ENCODE measurements at places on chromosomes 5 and 9.

- no peak for DNase-seq
Observed at GRCh38 chr9:33905137-33905536, 88.2 kb downstream of the UBE2R2 start.

DNA sequence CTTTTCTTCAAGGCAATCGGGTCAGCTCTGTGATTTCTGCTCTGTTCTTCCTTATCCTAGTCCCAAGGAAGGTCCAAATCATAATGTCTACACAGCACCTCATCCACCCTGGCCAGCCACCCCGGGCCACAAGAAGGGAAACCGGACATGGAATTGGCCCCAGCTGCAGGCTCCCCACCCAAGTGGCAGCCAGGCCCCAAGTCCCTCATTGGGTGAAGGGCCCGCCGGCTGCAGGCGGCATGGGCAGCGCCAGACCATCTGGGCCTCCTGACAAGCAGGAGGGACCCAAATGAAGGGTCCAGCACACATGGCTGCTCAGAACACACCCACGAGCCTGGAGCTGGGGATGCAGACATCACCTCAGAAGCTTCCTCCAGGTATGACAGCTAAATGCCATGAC is 33.7 kb downstream of the BICD2 start:
- DNase-seq: no peak

GRCh38 chr5:1033178-1033577 is 24.6 kb downstream of the NKD2 start:
- no peak for DNase-seq

DNA sequence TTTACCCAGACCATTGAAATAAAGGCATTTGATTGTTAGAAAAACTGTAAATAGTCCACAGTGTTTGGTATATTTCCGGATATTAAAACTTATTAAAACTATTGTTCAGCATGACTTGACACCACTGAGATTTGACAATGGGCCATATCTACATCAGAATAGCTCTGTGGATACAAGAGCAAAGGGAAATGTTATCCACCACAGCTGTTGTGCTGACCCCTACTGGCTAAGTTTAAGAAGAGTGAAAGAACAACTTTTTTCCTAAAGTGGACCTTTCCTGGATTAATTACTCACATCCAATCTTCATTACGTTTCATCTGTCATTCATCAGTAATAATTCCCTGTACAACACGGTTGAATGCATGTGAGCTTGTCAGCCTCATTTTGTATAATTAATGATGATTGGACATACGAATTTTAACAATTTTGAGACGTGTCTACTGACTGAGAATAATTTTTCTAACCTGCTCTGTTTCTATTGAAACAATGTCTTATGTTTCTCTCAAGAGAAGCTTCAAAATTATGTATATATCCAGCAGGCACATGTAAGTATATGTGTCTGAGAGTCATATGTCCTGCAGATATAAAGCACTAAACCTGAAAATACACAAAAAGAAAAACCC is 1952.6 kb downstream of the MAT2B start:
- DNase-seq: no peak

DNA sequence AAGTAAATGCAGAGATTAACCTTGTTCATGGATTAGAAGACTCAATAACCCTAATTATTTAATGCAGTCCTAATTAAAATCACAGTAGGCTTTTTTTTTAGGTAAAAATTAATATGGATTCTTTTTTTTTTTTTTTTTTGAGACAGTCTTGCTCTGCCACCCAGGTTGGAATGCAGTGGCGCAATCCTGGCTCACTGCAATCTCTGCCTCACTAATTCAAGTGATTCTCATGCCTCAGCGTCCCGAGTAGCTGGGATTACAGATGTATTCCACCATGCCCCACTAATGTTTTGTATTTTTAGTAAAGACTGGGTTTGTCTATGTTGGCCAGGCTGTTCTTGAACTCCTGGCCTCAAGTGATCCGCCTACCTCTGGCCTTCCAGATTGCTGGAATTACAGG is 40.6 kb downstream of the DENND4C start:
- DNase-seq: no peak

DNA sequence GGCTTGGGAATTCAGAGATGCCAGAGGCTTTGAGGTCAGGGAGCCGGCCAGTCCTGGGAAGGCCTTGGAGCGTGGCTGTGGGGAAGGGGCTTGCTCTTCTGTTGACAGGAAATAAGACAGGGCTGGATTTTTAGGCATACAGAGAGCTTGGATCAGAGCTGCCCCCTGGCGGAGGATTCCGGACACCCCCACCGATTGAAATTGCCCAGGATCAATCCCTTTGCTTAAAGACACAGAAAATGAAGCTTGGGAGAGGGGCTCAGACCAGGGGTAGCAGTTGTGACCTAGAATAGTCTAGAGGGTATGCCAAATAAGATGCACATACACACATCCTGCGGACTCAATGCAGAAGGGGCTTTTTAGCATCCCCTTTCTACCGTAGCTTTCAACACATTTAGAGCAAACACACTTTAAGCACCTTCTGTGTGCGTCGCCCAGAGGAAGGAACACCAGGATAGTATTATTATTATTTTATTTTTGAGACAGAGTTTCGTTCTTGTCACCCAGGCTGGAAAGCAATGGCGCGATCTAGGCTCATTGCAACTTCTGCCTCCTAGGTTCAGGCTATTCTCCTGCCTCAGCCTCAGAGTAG is 1.7 kb upstream of the NTMT1 start:
- DNase-seq: no peak

GRCh38 chr9:97985058-97985861 is 2.1 kb downstream of the ANP32B start:
- no peak for DNase-seq

DNA sequence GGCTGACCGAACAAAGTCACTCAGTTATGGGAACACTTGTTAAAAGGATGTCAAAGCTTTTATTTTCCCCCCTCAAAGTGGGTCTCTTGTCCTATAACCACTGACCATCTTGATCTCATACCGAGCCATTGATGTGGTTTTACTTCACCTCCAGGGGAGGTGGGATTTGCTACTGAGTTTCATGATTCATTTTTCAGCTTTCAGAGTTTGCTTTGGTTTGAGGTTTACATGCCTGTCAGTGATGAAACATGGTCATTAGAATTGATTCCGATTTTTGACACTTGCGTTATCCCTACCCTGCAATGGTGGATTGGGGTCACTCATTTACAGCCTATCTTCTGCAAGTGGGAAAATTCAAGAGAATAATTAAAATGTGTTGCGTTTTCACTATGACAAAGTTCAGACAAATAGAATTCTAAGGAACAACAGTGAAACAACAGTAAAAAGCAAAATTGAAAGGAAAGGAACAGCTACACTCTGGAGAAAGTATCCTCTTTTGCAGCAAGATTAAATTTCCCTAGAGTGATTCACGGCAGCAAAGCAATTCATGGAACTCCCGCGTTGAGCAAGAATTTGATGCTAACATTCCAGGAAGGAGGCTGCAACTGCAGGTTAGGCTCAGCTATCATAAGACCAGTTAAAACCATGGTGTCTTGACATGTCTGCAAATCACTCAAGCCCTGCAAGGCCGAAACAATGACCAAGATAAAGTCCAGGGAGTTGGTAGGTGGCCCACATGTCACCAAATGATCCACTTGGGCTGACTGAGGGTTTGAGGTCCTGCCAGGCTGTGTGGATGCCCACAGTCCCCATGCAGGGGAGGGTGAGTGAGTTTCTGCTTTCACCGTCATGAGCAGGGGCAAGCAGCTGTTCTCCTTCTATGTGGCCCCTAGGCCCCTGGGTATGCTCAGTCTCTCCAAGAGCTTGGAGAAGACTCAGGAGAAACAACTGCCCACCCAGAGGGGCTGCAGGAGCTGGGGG is 9.4 kb downstream of the GADD45G start:
- no peak for DNase-seq

DNA sequence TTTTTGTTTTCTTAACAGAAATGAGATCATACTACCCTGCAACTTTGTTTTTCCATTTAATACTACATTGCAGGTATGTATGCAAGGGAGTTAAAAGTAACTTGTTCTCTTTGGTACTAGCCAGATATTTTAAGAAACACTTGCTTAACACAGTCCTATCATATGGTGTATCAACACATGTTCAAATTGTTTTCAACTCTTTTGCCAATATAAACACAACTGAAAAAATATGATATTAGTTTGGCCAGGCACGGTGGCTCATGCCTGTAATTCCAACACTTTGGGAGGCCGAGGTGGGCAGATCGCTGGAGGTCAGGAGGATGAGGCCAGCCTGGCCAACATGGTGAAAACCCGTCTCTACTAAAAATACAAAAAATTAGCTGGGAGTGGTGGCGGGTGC is 41.6 kb downstream of the RNF38 start:
- DNase-seq: no peak

- no peak for DNase-seq
Observed at GRCh38 chr5:169435506-169436229, 134.7 kb upstream of the SLIT3 start.

GRCh38 chr9:14713187-14713767 is 9.3 kb downstream of the CER1 start:
- no peak for DNase-seq

DNA sequence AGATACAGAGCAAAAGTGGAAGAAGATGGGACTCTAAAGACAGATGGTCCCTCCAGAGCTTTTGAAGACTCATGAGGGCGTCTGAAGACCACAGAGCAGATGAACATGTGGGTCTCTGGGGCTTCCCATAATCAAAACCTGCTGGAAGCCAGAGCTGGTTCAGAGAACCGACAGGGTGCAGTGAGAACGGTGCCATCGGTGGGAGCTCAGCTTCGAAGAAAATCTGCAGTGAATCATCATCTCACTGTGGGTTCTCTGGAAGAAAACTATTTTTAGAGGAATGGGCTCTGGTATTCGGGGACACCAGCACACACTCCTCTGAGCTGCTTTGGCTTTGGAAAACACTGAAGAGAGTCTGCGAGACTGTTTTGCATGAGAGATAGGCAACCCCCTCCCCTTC is 222.4 kb upstream of the PANK3 start:
- DNase-seq: no peak

GRCh38 chr5:33761139-33761538 is 130.7 kb downstream of the ADAMTS12 start:
- DNase-seq: no peak

DNA sequence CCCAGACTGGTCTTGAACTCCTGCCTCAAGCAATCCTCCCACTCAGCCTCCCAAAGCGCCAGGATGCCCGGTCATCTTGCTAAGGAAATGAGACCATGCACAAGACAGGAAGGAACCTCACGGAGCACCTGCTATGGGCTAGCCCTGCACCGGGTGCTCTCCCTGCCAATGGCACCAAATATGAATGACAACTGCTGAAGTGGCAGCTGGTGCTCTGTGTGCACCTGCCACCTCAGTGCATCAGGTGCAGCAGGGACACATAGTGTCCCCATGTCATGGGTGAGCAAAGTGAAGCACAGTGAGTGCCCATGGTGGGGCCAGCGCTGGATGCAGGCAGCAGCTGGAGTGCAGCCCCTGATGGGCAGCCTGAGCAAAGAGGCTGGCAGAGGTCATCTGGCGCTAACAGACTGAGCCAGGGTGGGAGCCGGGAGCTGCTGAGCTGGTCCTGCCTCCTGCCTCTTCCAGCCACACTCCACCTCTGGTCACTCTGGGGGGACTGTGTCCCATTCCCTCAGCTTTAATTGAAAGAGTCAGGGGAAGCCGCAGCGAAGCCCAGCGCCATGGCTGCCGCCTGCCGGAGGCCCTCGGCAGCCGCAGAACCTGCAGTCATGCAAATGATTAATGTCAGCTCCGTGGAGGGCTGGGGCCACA is 46.4 kb downstream of the BARX1 start:
- no peak for DNase-seq

DNA sequence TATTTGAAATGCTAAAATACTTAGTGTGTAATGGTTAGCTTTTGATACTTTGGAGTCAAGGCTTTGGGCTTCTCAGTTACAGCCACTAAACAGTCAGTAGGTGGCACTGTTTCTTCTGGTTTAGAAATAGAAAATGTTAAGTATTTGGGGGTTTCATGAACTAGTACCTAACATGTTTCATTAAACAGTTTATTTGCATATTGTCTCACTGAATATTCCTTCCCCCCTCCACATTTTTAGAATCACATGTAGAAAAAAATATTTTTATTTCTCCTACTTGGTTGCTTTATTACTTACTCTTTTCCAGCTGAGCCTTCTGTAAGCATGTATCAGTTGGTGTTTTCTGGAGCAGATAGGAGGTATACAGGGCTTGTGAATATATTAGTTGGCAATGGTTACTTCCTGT is 48.0 kb downstream of the IPO11 start:
- DNase-seq: no peak

- no peak for DNase-seq
Observed at GRCh38 chr9:23826120-23826629, at the start of gene ELAVL2. Gene ELAVL2 (minus strand): TSS chr9:23826240. CDS start chr9:23762234, 64,006 bp downstream.

- DNase-seq: no peak
Observed at GRCh38 chr5:134398609-134399155, 13.0 kb downstream of the CDKN2AIPNL start.

- no peak for DNase-seq
Observed at GRCh38 chr5:1703352-1704050, 96.1 kb downstream of the MRPL36 start.

DNA sequence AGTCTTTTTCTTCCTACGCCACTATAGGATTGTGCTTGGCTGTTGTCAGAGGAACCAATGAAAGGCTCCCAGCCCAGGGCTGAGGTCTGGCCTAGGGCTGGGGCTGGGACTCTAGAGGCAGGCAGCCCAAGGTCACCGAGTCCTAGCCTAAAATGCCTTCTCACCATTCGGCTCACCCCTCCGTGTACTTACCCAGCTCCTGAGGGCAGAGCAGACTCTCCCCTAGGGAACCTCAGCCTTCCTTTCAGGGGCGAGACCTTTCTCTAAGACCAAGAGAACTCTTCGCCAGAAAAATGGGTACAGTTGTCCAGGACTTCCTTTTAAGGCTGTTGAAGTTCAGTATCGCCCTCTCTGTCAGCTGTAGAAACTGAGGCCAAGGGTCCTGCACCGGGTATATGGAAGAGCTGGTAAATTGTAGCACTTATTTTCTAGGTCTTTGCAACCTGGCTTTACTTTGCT is 1.7 kb upstream of the SPRY4 start:
- DNase-seq: no peak

DNA sequence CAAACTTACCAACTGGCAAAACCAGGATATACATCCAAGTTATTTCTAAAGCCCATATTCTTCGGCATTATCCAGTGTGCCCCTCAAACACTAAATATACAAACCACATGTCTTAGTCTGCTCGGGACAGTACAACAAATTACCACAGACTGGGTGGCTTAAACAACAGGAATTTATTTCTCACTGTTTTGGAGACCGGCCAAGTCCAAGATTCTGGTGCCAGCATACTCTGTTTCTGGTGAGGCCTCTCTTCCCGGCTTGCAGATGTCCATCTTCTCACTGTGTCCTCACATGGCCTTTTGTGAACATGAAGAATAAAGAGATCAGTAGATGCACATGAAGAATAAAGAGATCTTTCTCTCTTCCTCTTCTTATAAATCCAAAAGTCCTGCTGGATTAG is 12.9 kb upstream of the SLCO6A1 start:
- no peak for DNase-seq

DNA sequence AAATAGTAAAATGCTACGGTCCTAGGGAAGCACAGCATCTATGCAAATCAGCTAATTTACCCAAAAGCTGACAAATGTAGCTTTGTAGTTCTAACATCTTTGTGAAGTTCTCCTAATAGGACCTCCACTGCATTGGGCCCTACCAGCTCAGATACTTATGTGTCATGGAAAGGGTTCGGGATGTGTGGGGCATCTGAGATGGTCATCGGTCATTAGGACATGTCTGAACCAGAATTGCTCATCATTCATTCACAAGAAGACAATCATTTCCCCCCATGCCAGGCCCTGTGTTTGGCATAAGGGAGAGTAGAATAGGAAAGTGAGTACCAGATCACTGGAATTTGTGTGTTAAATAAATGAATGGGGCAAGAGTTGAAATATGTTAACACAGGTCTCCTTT is 35.7 kb downstream of the PWWP2A start:
- DNase-seq: no peak

All from cortex of kidney (tissue), 1 donor.